ENCODE measurements at places on chromosomes 4 and X.
A peak's percentile ranks its signal among the peaks of the same experiment; 100 is the strongest.

DNA sequence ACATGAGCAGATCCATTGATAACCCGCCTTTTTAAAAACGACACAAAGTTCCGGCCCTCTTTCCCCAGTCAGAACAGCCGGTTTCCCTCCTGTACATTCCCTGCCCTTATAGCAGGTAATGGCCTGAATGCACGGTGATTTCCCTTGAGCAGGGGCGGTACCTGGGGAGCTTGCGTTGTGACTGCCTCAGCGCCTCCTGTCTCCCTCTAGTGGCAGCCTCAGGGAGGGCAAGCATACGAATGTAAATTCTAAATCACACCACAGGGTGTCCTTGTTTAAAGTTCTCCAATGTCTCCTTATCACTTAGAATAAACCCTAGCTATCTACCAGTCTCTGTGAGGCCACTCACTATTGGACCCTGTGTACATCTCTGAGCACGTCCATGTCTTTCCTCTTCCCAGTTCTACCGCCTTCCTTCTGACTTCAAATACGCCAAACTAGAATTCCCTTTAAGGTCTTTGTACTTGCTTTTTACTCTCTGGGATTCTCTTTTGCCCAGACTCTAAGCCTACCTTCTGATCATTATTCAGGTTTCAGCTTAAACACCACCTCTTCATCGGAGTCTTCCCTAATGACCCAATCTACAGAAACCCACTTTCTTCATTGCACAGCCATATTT lies 18.4 kb upstream of the LDB2 start:
- DNase-seq, result peak; percentile 84

GRCh38 chr4:99591757-99592156 lies 17.1 kb downstream of the MTTP start:
- DNase-seq, result no peak

GRCh38 chr4:138241281-138242075 lies 671 bp downstream of the SLC7A11 start:
- peak; percentile 8 for DNase-seq

DNA sequence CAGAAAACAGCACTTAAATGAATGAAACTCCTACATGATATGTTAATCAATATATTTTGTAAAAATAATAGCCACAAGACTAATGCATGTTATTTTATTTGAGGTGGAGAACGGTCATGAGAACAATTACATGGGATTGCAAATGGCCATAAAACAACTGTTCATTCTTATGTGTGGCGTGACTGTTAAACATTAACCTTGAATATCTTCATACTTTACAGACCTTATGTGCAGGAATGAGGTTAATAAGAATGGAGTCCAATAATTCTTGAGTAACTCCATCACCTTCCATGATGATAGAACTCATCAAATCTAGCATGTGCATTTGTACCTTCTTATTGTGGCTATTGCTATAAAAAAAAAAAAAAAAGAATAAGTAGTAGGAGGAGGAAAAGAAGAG lies 55.3 kb downstream of the PDS5A start:
- DNase-seq, result no peak

GRCh38 chr4:16160457-16160856 lies 65.8 kb downstream of the TAPT1 start:
- DNase-seq, result no peak

- no peak for DNase-seq
Measured at GRCh38 chr4:155419266-155419665, 42.5 kb upstream of the MAP9 start.

DNA sequence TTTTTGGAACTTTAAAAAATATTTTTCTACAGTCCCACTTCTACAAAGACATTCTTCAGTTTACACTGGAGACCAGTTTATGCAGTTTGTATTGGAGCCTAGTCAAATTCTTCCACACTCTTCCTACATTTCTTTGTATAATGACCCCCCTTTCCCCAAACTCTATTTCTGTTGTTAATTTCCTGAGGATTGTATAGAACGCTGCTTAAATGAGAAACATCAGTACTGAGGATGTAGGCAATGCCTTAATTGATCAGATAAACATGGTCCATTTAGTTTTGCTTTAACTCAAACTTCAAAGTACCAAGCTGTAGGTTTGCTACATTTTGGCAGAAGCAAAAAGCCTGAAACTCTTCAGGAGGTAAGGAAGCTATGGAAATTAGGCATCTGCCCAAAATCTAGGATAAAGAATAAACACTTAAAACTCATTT lies 155.5 kb downstream of the SLC7A11 start:
- DNase-seq, result no peak

GRCh38 chr4:94342694-94343093 lies at the start of gene HPGDS:
TSS of gene HPGDS (minus strand) at chr4:94342836. CDS start at chr4:94334629, 8,207 bp downstream.
- DNase-seq, result no peak

All from Kasumi-1 (cell line).